ENCODE measurements at places on chromosomes 12 and 14.

GRCh38 chr14:102746634-102747438 is 30.4 kb upstream of the TRAF3 start:
- DNase-seq: no peak

DNA sequence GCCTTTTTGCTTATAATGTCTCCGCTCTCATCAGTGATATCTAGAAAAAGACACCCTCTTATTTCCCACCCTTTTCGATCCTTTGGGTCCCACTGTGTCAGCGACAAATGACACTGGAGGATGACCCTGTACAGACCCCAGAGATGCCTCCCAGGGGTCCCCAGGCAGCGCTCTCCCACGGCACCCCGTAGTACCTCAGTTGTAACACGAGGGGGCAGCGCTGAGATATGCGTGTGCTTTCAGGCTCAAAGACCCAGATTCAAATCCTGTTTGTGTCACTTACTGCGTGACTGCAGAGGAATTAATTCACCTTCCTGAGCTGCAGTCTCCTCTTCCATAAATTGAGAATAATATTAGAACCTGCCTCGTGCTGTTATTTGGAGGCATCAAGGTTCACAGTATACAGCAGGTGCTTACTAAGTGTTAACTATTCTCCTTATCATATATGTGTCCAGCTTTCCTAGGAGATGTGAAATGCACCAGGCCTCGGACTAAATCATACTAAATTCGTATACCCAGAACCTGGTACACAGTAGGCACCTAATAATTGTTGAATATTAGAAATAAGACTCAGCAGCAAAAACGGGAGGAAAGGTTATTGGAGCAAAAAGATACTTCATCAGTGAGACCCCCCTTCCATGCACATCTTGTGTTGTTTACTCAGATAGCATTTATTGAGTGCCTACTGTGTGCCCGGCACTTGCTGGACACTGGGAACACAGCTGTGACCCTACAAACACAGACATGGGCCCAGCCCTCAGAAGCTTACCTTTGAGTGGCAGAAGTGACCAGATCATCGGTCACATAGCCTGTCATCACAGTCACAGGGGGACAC is 99.9 kb downstream of the PHETA1 start:
- DNase-seq: no peak

DNA sequence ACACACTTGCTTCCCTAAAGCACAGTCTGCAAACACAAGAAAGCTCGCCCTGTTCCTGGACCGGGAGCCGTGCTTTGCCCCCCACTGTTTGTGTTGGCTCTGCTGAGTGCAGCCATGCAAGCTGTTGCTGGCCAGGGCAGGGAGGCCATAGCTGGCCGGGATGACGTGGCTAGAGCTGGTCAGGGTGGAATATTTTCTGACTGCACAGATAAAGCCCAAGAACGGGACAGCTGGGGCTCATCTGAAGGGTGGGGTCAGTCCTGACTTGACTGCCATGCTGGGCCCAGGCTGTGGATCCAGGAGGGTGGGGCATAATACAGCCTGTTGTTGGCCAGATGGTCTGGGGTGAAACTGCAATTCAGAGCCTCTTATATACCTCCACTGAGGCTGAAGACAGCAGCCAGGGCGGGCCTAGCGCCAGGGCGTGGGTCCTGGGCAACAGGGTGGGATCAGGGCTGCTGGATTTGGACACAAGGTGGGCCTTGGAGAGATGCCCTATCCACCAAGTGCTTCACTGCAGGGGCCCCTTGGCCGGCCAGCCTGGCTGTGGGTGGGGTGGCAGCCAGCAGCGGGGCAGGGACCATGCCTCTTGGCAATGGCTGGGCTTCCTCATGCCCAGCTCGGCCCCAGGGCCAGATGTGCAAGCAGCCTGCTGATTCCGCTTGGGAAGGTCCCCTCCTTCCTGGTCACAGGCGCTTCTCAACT is 14.8 kb downstream of the KMT5A start:
- peak; percentile 96 for DNase-seq

DNA sequence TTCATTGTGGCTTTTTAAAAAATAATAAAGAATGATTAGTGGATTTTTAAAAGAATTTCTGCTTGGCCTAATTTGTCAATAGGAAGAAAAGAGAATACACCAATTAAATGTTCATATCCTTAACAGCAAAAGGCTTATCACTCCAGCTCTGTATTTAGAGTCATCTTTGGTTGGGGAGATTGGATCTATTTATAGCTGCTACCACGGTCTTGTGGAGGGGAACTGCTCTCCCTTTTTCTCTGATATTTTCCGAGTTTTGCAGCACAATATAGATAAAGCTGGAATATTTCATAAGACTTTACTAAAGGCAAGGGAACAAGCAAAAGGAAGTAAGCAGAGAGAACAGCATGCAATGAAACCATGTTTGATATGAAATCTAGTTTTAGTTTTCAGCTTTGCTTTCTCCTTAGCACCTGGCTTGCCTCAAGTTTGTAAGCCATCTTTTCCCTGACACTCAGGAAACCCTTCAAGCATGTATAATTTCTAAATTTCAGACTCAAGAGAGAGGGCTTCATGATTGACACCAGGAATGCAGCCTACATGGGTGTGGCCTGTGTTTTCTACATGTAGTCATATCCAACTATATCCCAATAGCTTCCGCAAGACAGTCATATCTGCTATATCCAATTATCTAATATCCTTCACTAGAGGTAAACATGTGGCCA is 35.2 kb downstream of the BRMS1L start:
- DNase-seq: no peak

- peak; percentile 49 for DNase-seq
Measured at GRCh38 chr14:93970585-93970964, 5.8 kb downstream of the ASB2 start.

GRCh38 chr14:59305836-59306555 is 117.5 kb downstream of the DAAM1 start:
- DNase-seq: no peak

- no peak for DNase-seq
Measured at GRCh38 chr12:52052468-52053186, 1.4 kb downstream of the NR4A1 start.

DNA sequence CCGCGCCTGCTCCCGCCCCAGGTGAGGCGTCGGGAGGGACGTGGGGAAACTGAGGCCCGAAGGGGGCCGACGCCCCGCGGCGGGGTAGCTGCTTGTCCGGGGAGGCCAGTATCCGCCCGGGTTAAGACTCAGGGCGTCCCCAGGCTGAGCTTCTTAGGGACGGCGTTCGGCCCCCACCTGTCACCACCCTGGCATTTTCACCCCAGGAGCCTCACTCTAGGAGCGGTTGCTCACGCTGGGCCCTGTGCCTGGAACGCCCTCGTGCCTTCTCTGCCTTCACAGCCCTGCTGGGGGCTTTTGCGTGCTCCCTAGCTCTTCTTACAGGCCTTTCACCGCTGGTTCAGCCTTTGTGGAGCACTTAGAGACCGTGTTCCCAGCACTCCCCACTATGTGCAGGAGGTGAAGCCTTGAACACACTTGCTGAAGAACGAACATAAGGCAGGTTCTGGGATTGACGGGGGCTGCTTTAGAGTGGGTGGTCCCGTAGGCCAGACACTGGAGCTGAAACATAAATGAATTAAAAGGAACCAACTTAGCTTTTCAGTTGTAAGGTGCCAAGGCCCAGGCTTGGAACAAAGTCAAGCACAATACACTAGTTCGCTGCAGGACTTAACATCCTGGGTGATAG is 601 bp downstream of the ZNF839 start:
- DNase-seq: peak; percentile 43

DNA sequence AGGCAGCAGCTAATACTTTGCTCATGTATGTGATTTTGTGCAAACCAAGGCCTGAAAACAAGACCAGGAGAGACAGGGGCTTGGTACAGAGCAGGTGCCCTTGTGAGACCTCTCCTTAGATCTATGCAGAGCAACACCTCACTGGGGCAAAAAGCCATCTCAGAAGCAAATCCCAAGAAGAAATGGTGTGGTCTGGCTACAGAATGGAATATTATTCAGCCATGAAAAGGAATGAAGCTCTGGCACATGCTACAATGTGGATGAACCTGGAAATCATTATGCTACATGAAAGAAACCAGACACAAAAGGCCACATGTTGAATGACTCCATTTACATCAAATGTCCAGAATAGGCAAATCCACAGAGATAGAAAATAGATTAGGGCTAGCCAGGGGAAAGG is 61.6 kb downstream of the KDM2B start:
- no peak for DNase-seq

DNA sequence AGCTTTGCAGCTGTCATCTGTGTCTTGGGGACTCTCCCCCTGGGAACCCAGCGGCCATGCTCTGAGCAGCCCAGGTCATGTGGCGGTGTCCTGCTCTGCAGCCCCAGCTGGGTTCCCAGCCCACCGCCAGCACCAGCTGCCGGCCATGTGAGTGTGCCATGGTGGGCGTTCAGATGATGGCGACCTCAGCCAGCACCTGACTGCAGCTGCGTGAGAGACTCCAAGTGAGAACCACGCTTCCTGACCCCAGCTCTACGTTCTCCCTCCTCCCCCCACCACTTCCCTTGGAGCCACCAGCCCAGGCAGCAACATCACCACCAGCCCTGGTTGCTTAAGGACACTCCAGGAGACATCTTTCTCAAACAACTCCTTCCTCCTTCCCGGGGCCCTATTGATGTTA is 68.8 kb downstream of the SLC24A4 start:
- no peak for DNase-seq
